Skeletal muscle tissue (tissue), 5 donors: ENCODE measurements at places on chromosomes 1 and 21. TPM values are rescaled to one million over a fixed set of nuclear protein-coding genes. Genes with fewer than 3 reads are reported as not detected.

RXFP4 gene
- not detected for total RNA-seq

NBPF4 gene
- not detected for total RNA-seq

DNALI1 gene
- 1.0 TPM for total RNA-seq

OMA1 gene
- total RNA-seq, result 134 TPM

IFI44L gene
- total RNA-seq, result 7.3 TPM

ANKRD35 gene
- total RNA-seq, result 1.6 TPM

S100A7 gene
- not detected for total RNA-seq

NPL gene
- 47.5 TPM for total RNA-seq

LDLRAD2 gene
- 0.52 TPM for total RNA-seq

CCDC27 gene
- total RNA-seq, result not detected

DTL gene
- total RNA-seq, result 7.8 TPM

OR13G1 gene
- total RNA-seq, result not detected

MATN1 gene
- total RNA-seq, result 1.6 TPM

GJA8 gene
- total RNA-seq, result not detected

LCK gene
- total RNA-seq, result 2.1 TPM

CEP104 gene
- total RNA-seq, result 26.1 TPM

COL16A1 gene
- total RNA-seq, result 91.9 TPM

SLC45A3 gene
- total RNA-seq, result 2.1 TPM

CCDC185 gene
- not detected for total RNA-seq

FYB2 gene
- not detected for total RNA-seq

CD34 gene
- total RNA-seq, result 20.9 TPM

GPX7 gene
- 96.0 TPM for total RNA-seq

KDF1 gene
- not detected for total RNA-seq

LCE2A gene
- total RNA-seq, result not detected

CD1E gene
- total RNA-seq, result 0.52 TPM
